Ascending aorta (tissue), 2 donors: ENCODE measurements at places on chromosomes 4 and X. TPM values are rescaled to one million over a fixed set of nuclear protein-coding genes. Genes with fewer than 3 reads are reported as not detected.

DNA sequence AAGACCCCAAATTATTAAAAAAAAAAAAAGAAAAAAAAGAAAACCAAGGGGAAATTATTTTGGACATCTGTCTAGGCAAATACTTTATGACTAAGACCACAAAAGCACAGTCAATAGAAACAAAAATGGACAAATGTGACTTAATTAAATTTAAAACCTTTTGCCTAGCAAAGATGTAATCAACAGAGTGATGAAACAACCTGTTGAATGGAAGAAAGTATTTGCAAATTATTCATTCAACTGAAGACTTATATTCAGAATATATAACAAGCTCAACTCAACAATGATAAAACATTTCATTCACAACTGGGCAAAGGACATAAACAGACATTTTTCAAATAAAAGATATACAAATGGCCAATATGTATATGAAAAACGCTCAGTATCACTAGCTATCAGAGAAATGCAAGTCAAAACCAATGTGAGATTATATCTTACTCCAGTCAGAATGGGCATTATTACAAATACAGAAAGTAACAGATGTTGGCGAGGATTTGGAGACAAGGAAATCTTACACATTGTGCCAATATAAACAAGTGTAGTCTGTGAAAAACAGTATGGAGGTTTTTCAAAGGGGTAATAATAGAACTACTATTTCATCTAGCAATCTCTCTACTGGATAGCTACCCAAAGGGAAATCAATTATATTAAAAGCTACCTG is 67.1 kb downstream of the FAAH2 start:
- no peak for DNase-seq
- no peaks in the 10 kb centered on the region for H3K4me1 ChIP-seq
- H3K27ac ChIP-seq: no peak overlapping the region
- no peaks in the 10 kb centered on the region for H3K36me3 ChIP-seq
- H3K4me3 ChIP-seq: no peak overlapping the region
- no peaks in the 10 kb centered on the region for H3K27me3 ChIP-seq

GRCh38 chr4:130074096-130074495 is 978.1 kb downstream of the C4orf33 start:
- no peak for DNase-seq
- no peak overlapping the region for H3K27ac ChIP-seq
- no peaks in the 10 kb centered on the region for H3K27me3 ChIP-seq
- H3K4me1 ChIP-seq: no peaks in the 10 kb centered on the region
- H3K4me3 ChIP-seq: no peak overlapping the region
- H3K36me3 ChIP-seq: no peaks in the 10 kb centered on the region

- no peaks in the 10 kb centered on the region for H3K27me3 ChIP-seq
- peak overlapping the region; percentile 82 for H3K27ac ChIP-seq
- no peak for DNase-seq
- H3K4me3 ChIP-seq: no peak overlapping the region
Measured at GRCh38 chrX:136065044-136065671, 79.9 kb downstream of the SLC9A6 start.

- no peaks in the 10 kb centered on the region for H3K4me1 ChIP-seq
- DNase-seq: no peak
- H3K27me3 ChIP-seq: no peaks in the 10 kb centered on the region
- no peaks in the 10 kb centered on the region for H3K36me3 ChIP-seq
- H3K27ac ChIP-seq: no peak overlapping the region
- H3K4me3 ChIP-seq: no peak overlapping the region
Measured at GRCh38 chr4:124631760-124632159, 80.8 kb downstream of the ANKRD50 start.

DNA sequence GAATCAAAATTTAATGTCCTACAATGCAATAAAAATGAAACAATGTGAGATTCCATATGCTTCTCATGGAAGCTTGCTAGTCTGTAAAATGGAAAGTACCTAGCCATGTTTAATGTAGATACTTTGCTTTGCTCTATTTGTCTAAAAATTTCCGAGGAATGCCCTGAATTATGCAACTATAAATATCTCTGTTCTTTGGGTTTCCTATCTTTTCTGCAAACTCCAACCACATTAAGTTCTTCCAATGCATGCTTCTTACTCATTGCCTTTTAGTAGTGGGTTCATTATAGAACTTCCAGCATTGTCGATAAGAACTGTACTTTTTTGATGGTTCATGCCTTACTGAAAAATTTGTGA is 178.3 kb downstream of the RASL11B start:
- H3K27ac ChIP-seq: no peak overlapping the region
- H3K4me3 ChIP-seq: no peak overlapping the region
- no peaks in the 10 kb centered on the region for H3K4me1 ChIP-seq
- DNase-seq: no peak
- H3K27me3 ChIP-seq: no peaks in the 10 kb centered on the region

GRCh38 chr4:43567644-43568043 is 675.1 kb downstream of the GRXCR1 start:
- no peaks in the 10 kb centered on the region for H3K27me3 ChIP-seq
- DNase-seq: no peak
- H3K36me3 ChIP-seq: no peaks in the 10 kb centered on the region
- H3K4me3 ChIP-seq: no peak overlapping the region

GRCh38 chr4:55173580-55173979 is 48.2 kb upstream of the KDR start:
- H3K4me1 ChIP-seq: no peaks in the 10 kb centered on the region
- no peak overlapping the region for H3K27ac ChIP-seq
- DNase-seq: no peak
- no peaks in the 10 kb centered on the region for H3K36me3 ChIP-seq
- H3K4me3 ChIP-seq: no peak overlapping the region

DNA sequence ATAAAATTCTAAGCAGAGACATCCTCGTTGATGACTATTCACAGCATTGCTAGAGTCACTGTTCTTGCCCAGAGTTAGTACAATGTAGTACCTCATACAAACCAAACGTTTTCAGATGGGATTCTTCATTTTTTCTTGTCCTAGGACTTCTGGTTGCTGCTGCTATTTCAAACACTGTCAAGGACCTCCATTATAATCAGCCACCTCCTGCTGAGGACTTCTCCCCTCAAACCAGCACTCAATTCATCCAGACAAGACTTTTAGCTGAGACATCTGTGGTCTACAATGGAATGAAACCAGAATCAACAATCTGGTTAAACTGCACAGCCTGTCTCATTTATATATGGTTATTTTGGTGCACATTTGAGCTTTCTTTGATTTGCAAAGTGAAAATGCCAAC is 1008.8 kb downstream of the STPG2 start:
- H3K27me3 ChIP-seq: no peaks in the 10 kb centered on the region
- no peak overlapping the region for H3K27ac ChIP-seq
- H3K4me1 ChIP-seq: no peaks in the 10 kb centered on the region
- no peak for DNase-seq
- H3K36me3 ChIP-seq: no peaks in the 10 kb centered on the region

DNA sequence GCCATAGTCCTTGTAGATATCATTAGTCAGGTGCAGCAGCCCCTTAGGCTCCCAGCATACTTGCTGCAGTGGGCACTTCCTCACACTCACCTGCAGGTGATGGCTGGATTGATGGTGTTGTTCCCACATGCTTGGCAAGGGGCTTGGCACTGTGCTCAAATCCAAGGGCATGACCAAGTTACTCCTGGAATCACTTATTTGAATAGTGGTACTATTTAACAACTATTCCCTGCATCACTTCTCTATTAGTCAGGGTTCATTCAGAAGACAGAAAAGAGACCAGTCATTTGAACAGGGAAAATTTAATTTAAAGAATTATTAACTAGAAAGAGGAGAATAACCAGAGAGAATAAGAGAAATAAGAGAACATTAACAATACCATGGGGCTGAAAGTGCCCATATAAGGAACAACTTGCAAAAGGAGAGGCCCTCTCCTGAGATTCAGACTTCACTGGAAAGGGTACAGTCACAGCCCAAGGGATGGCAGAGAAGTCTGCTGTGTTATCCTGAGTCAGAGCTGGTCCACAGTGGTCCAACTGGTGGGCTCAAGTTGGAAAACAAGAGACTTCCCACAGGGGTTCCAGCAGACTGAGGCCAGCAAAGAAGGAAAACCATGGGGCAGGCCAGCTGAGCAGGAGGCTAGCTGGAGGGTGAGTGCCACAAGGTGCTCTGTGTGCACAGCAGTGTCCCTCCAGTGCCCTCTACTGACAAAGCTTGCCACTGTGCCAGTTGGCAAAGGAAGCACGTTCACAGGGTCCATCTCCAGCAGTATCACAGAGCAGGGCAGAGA is 9.8 kb downstream of the SPP1 start:
- no peaks in the 10 kb centered on the region for H3K4me1 ChIP-seq
- no peak overlapping the region for H3K4me3 ChIP-seq
- no peak overlapping the region for H3K27ac ChIP-seq
- H3K36me3 ChIP-seq: no peaks in the 10 kb centered on the region
- DNase-seq: no peak

GRCh38 chr4:68297137-68297536 is 51.6 kb upstream of the TMPRSS11B start:
- H3K27me3 ChIP-seq: no peaks in the 10 kb centered on the region
- no peaks in the 10 kb centered on the region for H3K36me3 ChIP-seq
- DNase-seq: no peak
- H3K27ac ChIP-seq: no peak overlapping the region

GRCh38 chr4:6592804-6593563 is 18.0 kb downstream of the MAN2B2 start:
- DNase-seq: no peak
- H3K36me3 ChIP-seq: peaks cover 77% of the 10 kb centered on the region
- no peaks in the 10 kb centered on the region for H3K27me3 ChIP-seq
- H3K4me3 ChIP-seq: no peak overlapping the region
- H3K27ac ChIP-seq: no peak overlapping the region

- H3K27ac ChIP-seq: peak overlapping the region; percentile 60
- H3K4me1 ChIP-seq: peaks cover 5% of the 10 kb centered on the region
- DNase-seq: no peak
- no peak overlapping the region for H3K4me3 ChIP-seq
- no peaks in the 10 kb centered on the region for H3K27me3 ChIP-seq
Measured at GRCh38 chr4:87103691-87104187, 116.7 kb downstream of the KLHL8 start.

- H3K27me3 ChIP-seq: no peaks in the 10 kb centered on the region
- no peak overlapping the region for H3K4me3 ChIP-seq
- H3K27ac ChIP-seq: no peak overlapping the region
- H3K36me3 ChIP-seq: no peaks in the 10 kb centered on the region
- H3K4me1 ChIP-seq: no peaks in the 10 kb centered on the region
- DNase-seq: no peak
Measured at GRCh38 chrX:15973299-15973698, 118.7 kb upstream of the AP1S2 start.

- no peaks in the 10 kb centered on the region for H3K36me3 ChIP-seq
- peak overlapping the region; percentile 90 for H3K27ac ChIP-seq
- DNase-seq: peak; percentile 83
- no peaks in the 10 kb centered on the region for H3K27me3 ChIP-seq
- no peak overlapping the region for H3K4me3 ChIP-seq
- no peaks in the 10 kb centered on the region for H3K4me1 ChIP-seq
Measured at GRCh38 chrX:136768469-136769084, 12.2 kb downstream of the ARHGEF6 start.

GRCh38 chr4:127138586-127138985 is 494.2 kb upstream of the INTU start:
- no peak overlapping the region for H3K4me3 ChIP-seq
- no peaks in the 10 kb centered on the region for H3K36me3 ChIP-seq
- no peaks in the 10 kb centered on the region for H3K4me1 ChIP-seq
- no peak for DNase-seq
- no peak overlapping the region for H3K27ac ChIP-seq

DNA sequence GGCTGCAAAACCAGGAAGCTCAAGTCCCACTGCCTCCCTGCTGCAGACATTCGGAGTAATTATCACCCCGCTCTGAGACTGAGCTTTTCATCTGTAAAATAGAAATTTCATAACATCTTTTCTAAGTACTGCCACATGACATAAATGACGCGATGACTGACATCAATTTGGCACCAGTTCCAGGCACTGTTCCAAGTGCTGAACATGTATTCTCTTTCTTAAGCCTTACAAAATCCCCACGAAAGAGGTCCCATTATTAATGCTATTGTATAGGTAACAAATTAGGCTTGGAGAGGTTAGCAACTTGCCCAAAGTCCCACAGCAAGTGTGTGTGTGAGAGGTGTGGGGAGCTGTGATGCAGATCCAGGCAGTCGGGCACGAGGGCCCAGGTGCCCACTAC is 56.4 kb downstream of the SLC2A9 start:
- H3K4me1 ChIP-seq: no peaks in the 10 kb centered on the region
- H3K4me3 ChIP-seq: no peak overlapping the region
- H3K36me3 ChIP-seq: no peaks in the 10 kb centered on the region
- no peaks in the 10 kb centered on the region for H3K27me3 ChIP-seq
- DNase-seq: no peak
- no peak overlapping the region for H3K27ac ChIP-seq

- H3K4me1 ChIP-seq: peaks cover 34% of the 10 kb centered on the region
- H3K4me3 ChIP-seq: no peak overlapping the region
- H3K27me3 ChIP-seq: no peaks in the 10 kb centered on the region
- no peaks in the 10 kb centered on the region for H3K36me3 ChIP-seq
- peak overlapping the region; percentile 69 for H3K27ac ChIP-seq
Measured at GRCh38 chr4:119020158-119020557, 115.5 kb upstream of the MYOZ2 start.

DNA sequence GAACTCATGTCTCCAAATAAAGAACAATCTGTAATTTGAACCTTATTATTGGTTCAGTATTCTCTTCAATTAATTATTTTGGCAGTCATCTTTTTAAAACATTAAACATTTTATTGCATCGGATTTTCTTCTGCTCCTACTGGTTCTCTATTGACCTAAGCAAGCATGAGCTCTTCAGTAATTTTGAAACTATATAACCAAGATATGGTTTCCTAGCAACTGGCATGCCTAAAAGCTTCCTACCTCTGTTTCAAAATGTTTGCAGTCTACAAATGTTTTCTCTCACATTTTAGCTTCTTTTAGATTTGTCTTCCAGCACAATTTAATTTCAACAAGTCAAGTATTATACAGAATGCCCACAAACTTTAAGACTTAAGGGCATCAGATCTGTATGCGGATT is 371.3 kb downstream of the GPM6A start:
- no peaks in the 10 kb centered on the region for H3K4me1 ChIP-seq
- no peak for DNase-seq
- no peak overlapping the region for H3K27ac ChIP-seq
- no peaks in the 10 kb centered on the region for H3K36me3 ChIP-seq

- H3K4me1 ChIP-seq: no peaks in the 10 kb centered on the region
- no peak for DNase-seq
- no peak overlapping the region for H3K27ac ChIP-seq
- no peaks in the 10 kb centered on the region for H3K27me3 ChIP-seq
Measured at GRCh38 chrX:30008031-30008430, 207.3 kb upstream of the MAGEB2 start.

Gene GPRIN3
- total RNA-seq: 2.1 TPM

Gene MGARP
- 2.8 TPM for total RNA-seq

Gene ENOX2
- 2.0 TPM for total RNA-seq

Gene SMC1A
- total RNA-seq: 11.2 TPM

Gene NDNF
- total RNA-seq: 1.9 TPM
